ENCODE measurements at places on chromosomes 11 and 22.

- peak; percentile 98 for DNase-seq
Measured at GRCh38 chr11:57322256-57323166, 2.2 kb downstream of the TNKS1BP1 start.

DNA sequence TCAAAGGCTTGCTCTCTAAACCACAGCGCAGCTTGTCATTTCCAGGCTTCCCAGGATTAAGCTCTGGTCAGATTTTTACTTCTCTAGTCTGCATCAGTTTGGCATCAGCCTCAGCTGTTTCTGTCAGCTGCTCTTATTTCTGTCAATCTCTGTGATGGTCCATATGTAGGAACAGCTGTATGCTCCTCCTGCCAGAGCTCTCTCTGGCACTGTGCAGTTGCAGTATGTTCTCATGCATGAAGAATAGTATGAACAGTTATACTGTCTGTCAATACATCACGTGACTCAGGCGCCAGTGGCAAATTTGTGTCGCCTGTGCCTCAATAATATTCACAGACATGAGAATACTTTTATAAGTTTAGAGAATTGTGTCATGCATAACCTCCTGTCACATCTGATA is 6.7 kb downstream of the OR6M1 start:
- no peak for DNase-seq

DNA sequence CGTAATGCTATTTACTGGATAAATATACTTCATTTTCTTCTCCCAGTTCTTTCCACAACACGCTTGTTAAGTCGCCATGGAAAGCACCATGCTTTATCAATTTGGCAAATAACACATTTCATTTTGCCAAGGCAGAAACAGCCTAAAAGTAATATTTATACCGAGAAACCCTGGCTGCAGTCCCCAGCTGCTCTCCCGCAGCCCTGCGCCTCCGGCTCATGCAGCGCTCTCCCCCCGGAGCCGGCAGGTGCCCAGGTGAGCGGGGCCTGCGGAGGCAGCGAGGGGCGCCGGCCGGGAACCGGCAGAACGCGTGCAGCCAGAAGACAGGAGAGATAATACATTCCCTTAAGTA is 681 bp upstream of the ARHGEF12 start:
- DNase-seq: no peak

GRCh38 chr22:50305393-50305922 is 2.0 kb downstream of the PLXNB2 start:
- no peak for DNase-seq

- DNase-seq: no peak
Measured at GRCh38 chr11:101445761-101446160, 138.0 kb downstream of the TRPC6 start.

DNA sequence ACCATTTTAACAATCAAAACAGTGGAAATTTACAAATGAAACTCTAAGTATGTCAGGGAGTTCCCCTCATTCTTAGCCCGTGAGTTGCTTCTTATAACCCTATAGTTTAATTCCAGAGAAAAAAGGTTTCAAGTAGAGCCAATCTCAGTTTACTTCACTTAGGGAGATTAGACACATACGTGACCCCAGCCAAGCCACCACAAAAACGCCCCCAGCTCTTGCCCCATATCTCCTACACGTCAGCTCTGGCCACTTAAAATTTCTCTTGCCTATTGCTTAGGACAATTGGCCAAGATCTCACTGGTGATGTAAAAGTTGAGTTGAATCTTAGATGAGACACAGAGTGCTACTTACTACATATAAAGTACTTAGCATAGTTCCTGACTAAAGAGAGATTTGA is 166.4 kb downstream of the ETS1 start:
- DNase-seq: peak; percentile 98

DNA sequence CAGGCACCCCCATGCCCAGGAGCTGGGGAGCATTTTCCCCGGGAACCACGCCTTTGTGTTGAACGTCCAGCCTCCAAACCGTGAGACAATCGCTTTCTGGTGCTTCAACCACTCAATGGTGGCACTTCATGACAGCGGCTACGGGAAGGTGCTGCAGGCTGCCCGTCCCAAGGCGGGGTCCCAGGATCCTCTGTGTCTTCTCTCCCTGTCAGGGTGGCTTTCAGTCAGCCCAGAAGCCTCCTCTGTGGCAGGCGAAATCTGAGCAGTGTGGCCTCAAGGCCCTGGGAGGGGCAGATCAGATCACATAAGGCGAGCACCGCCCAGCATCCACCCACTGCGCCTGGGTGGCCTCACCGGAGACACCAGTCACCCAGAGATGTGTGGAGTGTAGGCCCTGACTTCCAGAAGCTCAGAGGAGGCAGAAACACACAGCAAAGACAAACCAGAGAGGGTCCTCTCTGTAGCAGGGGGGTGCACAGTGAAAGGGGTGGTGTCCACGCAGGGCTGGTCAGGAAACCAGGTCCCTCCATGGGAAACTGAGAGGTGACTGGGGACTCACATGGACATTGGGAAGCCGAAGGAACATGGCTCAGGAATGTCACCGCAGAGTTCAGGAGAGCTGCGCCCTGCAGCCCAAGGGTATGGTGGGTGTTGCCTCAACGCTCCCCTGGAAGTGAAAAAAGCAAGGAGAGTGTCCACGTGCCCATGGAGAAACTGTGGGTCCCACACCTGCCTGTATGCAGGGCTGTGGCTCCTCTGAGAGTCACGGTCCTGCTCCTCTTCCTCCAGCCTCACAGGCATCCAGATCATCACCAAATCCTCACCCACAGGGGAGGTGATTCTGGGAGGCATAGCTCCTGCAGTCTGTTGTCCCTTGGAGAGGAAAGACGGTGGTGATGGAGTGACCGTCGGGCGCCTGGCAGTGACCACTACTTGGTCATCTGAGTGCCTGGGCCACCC is 1420.7 kb downstream of the TBC1D22A start:
- no peak for DNase-seq

- no peak for DNase-seq
Measured at GRCh38 chr11:34976496-34977088, 60.2 kb downstream of the PDHX start.

DNA sequence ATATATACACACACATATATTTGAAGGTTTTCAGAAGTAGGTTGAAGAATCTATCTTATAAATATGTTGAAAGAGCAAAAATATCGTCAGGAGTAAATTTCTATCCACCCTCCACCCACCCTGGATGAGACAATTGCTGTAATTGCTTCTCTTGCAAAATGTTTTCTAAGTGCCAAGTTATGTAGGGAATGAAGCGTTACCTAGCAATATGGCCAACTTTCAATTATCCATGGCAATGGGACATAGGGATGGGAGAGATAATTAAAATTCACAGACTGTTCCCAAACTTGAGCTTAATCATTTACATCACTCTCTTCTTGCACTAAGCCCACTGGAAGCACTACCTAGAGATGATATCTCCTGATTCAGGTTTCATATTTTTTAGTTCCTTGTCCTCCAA is 806.2 kb upstream of the RAG2 start:
- no peak for DNase-seq

DNA sequence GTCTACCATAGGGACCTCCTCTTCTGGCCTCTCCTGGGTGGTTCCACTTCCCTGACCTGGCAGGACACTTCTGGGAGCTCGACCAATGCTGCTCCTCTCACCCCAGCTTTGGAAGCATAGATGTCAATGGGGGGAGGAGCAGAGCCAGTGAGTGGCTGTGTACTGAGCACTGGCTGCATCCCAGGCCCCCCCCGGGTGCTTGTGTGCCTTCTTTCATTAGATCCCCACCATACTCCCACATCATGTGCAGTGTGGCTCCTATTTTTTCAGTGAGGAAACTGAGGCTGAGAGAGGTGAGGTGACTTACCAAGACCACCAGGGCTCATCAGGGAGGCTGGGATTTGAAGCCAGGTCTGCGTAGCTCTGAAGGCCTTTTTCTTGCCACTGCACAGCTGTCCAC is 44.3 kb downstream of the LRRC32 start:
- no peak for DNase-seq
